Sigmoid colon (tissue), 7 donors: ENCODE measurements at places on chromosomes 1 and 21. TPM values are rescaled to one million over a fixed set of nuclear protein-coding genes. Genes with fewer than 3 reads are reported as not detected.
A peak's percentile ranks its signal among the peaks of the same experiment; 100 is the strongest.

Gene SLC44A5
- 0.51 TPM for polyA plus RNA-seq

Gene LMNA
- 108 TPM for polyA plus RNA-seq

Gene ARMH1
- polyA plus RNA-seq, result not detected

Gene CSMD2
- under 0.01 TPM for polyA plus RNA-seq

Gene HPCAL4
- not detected for polyA plus RNA-seq

Gene COL16A1
- 23.4 TPM for polyA plus RNA-seq

Gene LCE4A
- not detected for polyA plus RNA-seq

Gene CENPS
- 16.8 TPM for polyA plus RNA-seq

DNA sequence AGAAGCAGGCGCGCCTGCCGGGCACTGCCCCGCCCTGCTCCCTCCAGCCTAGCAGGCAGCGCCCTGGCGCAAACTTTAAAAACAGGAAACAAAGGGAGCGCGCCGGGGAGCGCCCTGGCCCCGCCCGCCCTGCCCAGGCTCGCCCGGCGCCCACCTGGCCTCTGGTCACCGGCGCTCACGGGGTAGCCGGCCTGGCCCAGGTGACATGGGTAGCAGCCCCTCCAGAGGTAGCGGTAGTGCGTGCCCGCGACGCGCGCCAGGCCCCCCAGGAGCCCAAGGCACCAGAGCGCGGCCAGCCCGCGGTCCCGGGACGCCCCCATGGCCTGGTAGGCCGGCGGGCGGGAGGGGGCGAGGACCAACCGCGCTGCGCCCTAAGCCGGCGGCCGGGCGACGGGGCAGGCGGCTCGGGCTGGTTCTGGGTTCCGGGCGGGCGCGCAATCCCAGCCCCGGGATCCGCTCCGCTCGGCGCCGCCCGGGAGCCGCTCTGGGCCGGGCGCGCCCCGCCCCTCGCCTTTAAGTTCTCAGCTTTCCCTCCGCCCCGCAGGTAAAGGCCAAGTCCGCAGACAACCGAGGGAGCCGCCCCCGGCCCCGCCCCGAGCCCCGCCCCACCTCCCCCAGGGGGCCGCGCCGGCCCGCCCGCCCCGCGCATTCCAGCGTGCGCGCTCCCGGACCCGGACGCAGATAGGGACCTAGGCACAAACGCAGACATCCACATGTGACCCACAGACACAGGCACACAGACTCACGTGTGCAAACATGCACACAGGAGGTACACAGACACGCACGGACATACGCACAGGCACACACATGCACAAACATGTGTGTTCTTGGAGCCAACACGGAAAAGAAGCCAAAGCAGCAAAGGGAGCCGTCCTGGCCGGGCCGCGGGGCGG, 76.7 kb downstream of the ARHGEF16 start:
- no peaks in the 10 kb centered on the region for H3K36me3 ChIP-seq
- peaks cover 13% of the 10 kb centered on the region for H3K27me3 ChIP-seq
- H3K4me3 ChIP-seq, result peak overlapping the region; percentile 71
- peak; percentile 85 for DNase-seq

- peaks cover 19% of the 10 kb centered on the region for H3K27me3 ChIP-seq
- peaks cover 6% of the 10 kb centered on the region for H3K36me3 ChIP-seq
- H3K27ac ChIP-seq, result no peak overlapping the region
These were observed 5.4 kb downstream of the CPLANE2 start for GRCh38 chr1:16231331-16232315.

- H3K4me1 ChIP-seq, result no peaks in the 10 kb centered on the region
- H3K36me3 ChIP-seq, result no peaks in the 10 kb centered on the region
- no peaks in the 10 kb centered on the region for H3K27me3 ChIP-seq
These were observed 129.9 kb downstream of the SLC30A10 start for GRCh38 chr1:219798283-219799030.

DNA sequence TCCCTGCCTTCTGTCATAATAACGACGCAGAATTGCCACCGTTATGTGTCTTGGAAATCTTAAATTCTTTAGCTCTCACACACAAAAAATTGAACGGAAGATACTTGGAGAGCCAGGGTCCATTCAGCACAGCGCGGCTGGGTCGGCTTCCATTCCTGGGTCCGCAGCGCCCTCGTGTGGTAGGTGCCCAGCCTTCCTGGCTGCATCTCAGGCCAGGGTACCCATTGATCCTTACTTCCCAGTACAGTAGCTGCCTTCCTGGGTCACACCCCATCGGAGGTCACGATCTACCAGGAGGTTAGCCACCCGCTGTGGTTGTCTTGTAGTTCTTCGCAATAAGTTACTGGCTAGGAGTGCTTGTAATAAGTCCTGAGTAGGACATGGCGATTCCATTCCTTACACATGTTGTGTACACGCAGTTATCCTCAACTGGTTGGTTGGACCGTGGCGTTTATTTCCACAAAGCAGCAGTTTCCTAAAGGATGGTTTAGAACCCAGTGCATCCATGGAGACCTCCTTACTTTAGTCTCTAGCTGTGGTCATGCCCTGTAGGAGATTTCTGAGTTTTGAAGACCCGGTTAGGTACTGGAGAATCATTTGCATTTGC, 9.9 kb upstream of the MTARC1 start:
- no peaks in the 10 kb centered on the region for H3K27me3 ChIP-seq
- H3K27ac ChIP-seq, result no peak overlapping the region
- H3K4me3 ChIP-seq, result no peak overlapping the region
- peaks cover 6% of the 10 kb centered on the region for H3K4me1 ChIP-seq

DNA sequence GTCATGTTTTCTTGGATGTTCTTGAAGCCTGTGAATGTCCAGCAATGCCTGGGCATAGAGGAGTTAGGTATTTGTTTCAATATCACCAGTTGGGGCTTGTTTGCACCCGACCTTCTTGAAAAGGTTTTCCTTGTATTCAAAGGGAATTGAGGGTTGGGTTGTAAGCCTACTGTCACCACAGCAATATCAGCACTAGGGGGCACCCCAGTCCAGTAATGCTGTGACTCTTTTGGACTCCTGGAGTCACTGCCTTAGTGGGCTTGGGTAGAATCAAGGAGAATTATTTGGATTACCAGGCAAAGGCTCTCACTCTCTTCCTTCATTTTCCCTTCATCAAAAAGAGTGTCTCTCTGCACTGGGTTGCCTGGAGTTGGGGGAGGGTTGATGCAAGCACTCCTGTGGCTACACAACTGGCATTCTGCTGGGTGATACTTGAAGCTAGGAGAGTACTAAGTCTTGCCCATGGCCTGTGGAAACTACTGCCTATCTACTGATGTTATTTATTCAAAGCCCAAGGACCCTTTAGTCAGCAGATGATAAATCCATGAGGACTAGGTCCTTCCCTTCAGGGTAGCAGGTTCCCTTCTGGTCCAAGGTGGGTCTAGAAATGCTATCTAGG, 34.5 kb downstream of the OR10R2 start:
- no peaks in the 10 kb centered on the region for H3K36me3 ChIP-seq
- no peak for DNase-seq
- H3K27ac ChIP-seq, result no peak overlapping the region

DNA sequence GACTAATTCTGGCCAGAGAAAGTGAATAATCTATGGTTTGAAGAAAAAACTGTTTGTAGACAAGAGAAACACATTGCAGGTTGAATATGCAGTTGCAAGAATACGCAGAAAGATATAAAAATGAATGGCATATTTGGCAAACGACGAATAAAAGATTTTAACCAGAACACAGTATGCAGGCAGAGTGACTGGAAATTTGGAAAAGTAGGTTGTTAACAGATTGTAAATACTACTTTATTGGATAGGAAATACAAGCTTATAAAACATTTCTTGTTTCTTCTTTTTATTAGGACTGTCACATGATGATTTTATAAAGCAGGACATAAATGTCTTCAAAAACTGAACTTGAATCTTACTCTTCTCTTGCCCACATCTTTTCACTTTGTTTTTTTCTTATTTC, 573.3 kb upstream of the PBX1 start:
- H3K27me3 ChIP-seq, result no peaks in the 10 kb centered on the region
- DNase-seq, result no peak
- no peaks in the 10 kb centered on the region for H3K36me3 ChIP-seq
- H3K27ac ChIP-seq, result no peak overlapping the region
- peaks cover 5% of the 10 kb centered on the region for H3K4me1 ChIP-seq

DNA sequence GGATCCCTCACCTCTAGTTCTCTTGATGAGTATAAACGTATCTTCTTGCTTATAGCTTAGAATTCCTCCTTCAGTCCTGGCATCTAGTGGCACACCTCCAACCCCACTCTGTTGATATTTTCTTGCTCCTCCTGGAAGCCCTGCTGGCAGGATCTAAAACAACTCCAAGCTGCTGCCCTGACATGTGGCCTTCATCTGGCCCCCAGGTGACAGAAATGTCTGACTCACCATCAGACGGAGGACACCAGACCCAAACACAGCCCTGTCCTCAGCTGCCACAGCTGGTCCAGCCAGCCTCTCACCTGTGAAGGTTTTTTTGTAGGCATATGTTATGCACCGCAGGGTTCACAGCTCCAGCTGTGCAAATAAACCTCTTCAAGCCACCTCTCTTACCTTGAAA, 53.4 kb downstream of the KRTAP19-8 start:
- no peaks in the 10 kb centered on the region for H3K36me3 ChIP-seq
- no peaks in the 10 kb centered on the region for H3K27me3 ChIP-seq
- H3K4me3 ChIP-seq, result no peak overlapping the region
- no peak for DNase-seq

GRCh38 chr1:237416924-237417655, 375.1 kb downstream of the RYR2 start:
- no peak for DNase-seq
- H3K27ac ChIP-seq, result no peak overlapping the region
- no peak overlapping the region for H3K4me3 ChIP-seq

DNA sequence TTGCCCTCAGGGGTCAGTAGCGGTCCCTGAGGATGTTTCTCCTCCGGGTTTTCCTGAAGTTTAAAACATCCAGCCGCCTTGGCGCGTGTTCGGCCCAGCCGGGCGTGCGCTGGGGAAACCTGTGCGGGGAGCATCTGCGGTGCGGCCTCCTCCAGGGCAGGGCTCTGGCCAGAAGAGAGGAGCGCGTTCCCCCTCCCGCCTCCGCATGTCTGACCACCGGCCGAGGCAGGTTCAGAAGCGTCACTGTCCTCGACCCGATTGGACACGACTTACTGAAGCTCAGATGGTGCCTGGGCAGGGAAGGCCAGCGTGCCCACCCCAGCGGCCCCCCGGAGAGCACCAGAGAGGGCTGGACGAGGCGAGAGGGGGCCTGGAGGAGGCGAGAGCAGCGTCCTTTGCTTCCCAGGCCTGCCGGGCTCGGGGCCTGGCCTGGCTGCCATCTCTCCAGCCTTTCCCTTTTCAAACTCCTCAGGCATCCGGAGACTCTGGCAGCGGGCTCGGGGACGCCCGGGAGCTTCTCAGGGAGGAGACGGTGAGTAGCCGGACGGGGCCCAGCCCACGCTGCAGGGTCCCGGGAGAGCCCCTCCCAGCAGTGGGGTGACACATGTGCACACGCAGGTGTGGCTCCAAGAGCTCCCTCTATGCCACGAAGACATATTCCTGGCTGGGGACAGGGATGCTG, 67.1 kb downstream of the SLC19A1 start:
- H3K36me3 ChIP-seq, result peaks cover 34% of the 10 kb centered on the region
- H3K4me3 ChIP-seq, result no peak overlapping the region
- peaks cover 37% of the 10 kb centered on the region for H3K4me1 ChIP-seq
- H3K27ac ChIP-seq, result no peak overlapping the region

GRCh38 chr1:175208773-175209492, 16.4 kb upstream of the KIAA0040 start:
- no peak for DNase-seq
- H3K27ac ChIP-seq, result no peak overlapping the region
- H3K4me3 ChIP-seq, result no peak overlapping the region

- H3K4me3 ChIP-seq, result no peak overlapping the region
- H3K27ac ChIP-seq, result no peak overlapping the region
- DNase-seq, result no peak
These were observed 378.0 kb upstream of the PRMT6 start for GRCh38 chr1:106678279-106679050.

- peaks cover 48% of the 10 kb centered on the region for H3K4me1 ChIP-seq
- no peak for DNase-seq
- H3K4me3 ChIP-seq, result no peak overlapping the region
- no peaks in the 10 kb centered on the region for H3K27me3 ChIP-seq
These were observed 37.4 kb downstream of the PHC2 start for GRCh38 chr1:33393524-33393923.

DNA sequence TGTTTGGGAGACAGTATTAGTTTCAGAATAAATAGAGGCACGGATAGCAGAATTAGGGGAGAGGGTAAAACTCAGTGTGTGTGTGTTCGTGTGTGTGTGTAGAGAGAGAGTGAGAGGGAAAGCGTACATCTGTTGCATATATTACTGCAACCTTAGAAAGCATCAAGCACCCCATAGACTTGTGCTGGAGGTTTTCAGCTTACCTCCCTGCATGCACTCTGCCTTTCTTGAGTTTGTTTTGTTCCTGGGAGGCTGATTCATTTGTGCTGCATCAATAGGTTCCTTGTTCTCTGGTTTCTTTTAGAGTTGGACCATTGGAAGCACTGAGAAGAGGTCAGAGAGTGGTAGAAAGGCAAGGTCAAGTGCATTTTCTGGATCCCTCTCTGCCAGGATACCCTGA, 104.4 kb upstream of the KCNK1 start:
- no peak for DNase-seq
- no peak overlapping the region for H3K4me3 ChIP-seq
- H3K27me3 ChIP-seq, result no peaks in the 10 kb centered on the region

DNA sequence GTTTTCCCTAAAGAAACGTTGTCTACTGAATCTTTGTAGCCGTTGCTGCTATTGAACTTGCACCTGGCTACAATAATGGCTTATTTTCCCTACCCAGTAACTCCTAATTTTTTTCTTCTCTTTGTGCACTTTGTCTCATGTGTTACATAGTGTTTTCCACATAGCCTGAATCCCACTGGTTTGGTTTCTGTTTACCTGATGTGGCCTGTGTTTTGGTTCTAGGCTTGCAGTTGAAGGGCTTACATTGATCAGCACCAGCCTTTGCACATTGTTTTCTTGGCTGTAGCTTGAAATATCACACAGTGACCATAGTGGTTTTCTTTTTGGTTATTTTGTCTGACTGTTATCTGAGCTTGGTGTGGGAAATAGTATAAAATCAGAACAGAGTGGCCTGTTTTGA, 29.5 kb downstream of the ST3GAL3 start:
- H3K27ac ChIP-seq, result no peak overlapping the region
- no peak for DNase-seq
- H3K36me3 ChIP-seq, result peaks cover 12% of the 10 kb centered on the region
- H3K4me3 ChIP-seq, result no peak overlapping the region

- no peaks in the 10 kb centered on the region for H3K27me3 ChIP-seq
- H3K36me3 ChIP-seq, result no peaks in the 10 kb centered on the region
- no peaks in the 10 kb centered on the region for H3K4me1 ChIP-seq
- no peak overlapping the region for H3K27ac ChIP-seq
- no peak for DNase-seq
These were observed 71.4 kb upstream of the KCNJ6 start for GRCh38 chr21:37987668-37988067.

DNA sequence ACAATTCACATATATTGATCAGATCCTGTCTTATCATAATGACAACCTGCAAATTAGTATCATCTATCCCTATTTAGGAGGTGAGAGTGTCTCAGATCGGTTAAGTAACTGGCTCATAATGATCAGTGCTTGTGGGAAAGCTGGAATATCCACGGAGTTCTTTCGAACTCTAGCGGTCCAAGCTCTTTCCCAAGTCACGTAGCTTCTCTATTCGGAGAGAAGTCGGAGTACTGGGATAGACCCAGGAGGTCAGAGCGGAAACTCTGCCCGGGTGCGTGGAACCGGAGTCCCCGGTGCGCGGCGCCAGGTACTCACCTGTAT, 339 bp downstream of the PTGS2 start:
- H3K27me3 ChIP-seq, result no peaks in the 10 kb centered on the region
- H3K36me3 ChIP-seq, result no peaks in the 10 kb centered on the region
- H3K4me1 ChIP-seq, result no peaks in the 10 kb centered on the region
- peak overlapping the region; percentile 78 for H3K4me3 ChIP-seq
- H3K27ac ChIP-seq, result peak overlapping the region; percentile 92
